GM13976 (cell line): ENCODE measurements at places on chromosomes 3 and 15.
A peak's percentile ranks its signal among the peaks of the same experiment; 100 is the strongest.

DNA sequence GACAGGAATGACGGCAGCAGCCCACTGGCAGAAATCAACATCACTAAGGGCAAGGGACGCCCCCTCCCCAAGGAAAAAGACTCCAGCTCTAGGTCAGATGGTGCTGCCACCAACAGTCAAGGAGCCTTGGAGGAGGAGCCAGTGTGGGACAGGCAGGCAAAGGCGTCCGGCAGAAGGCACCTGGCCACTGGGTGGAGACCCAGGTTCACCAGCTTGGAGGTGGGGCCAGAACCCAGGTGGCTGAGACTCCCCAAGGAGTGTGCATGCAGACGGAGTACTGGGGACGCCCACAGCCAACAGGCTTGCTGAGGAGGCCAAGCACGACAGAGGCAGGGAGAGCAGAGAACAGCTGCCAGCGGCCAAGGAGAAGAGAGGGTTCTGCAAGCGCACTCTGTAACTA is 35.2 kb downstream of the PTPN23 start:
- DNase-seq, result no peak

DNA sequence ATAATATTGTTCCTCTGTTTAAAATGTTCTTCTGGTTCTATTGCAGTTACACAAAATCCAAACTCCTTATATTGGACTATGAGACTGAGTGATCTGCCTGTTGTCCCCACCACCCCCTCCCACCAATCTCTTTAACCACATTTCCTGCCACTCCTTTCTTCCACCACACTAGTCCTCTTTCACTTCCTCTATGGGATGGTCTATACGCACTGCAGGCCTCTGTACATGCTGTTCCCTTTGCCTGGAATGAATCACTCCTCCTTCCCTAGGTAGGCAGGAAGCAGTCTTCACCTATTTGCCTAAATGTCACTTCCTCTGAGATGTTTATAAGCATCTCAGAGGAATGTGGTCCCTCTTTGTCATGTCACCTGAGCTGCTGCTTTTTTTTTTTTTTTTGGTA is 4.0 kb downstream of the MAP2K1 start:
- no peak for DNase-seq

GRCh38 chr3:127691489-127691888 is 18.7 kb downstream of the ABTB1 start:
- DNase-seq, result no peak

DNA sequence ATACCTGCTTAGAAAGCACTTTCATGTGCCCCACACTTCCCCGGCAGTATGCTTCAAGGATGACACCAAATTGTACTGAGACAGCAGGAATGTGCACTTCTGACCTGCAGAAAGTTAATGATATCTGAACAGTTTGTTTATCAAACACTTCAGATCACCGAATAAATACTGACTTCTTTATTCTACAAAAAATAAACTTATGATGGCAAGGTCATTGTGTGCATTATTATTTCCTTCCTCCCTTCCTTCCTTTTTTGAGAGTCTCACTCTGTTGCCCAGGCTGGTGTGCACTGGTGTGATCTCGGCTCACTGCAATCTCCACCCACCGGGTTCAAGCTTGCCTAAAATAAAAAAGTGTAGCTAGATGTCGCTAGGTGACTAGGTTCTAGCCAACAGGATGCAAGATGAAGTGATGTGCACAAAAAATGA is 80.3 kb downstream of the FAIM start:
- DNase-seq, result no peak

GRCh38 chr15:69359722-69360121 is 54.4 kb upstream of the KIF23 start:
- no peak for DNase-seq

GRCh38 chr3:95350049-95350448 is 1287.2 kb downstream of the NSUN3 start:
- DNase-seq, result no peak

- no peak for DNase-seq
Measured at GRCh38 chr15:75659928-75660645, 12.4 kb downstream of the SNX33 start.

- DNase-seq, result no peak
Measured at GRCh38 chr15:53658827-53659555, 100.5 kb downstream of the WDR72 start.

GRCh38 chr3:33834096-33834453 is 35.6 kb downstream of the PDCD6IP start:
- DNase-seq, result no peak

DNA sequence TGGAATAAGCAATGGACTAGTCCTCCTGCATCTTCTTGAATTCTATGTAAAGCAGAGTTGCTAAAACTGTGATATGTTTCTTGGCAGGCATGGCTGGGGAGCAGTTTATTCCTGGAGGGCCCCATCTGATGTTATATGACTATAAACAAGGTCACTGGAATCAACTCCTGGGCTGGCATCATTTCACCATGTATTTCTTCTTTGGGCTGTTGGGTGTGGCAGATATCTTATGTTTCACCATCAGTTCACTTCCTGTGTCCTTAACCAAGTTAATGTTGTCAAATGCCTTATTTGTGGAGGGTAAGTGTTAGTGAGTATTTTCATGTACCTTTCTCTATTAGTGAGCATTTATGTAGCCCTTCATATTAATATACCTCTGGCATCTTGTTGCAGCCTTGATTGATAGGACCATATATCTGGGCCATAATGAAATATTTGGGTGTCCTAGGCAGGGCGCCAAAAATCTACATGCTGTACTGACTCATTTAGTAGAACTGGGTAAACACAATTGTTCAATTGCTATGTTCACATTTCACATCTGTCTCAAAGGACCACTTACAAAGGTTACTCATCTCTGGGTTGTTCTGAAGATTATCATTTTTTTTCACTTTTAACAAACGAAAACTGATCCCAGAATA is 52.6 kb upstream of the ADGRG7 start:
- DNase-seq, result no peak

GRCh38 chr3:5092018-5092417 is 30.1 kb upstream of the ARL8B start:
- DNase-seq, result no peak

GRCh38 chr15:88118741-88119140 is 137.8 kb downstream of the NTRK3 start:
- DNase-seq, result no peak

- no peak for DNase-seq
Measured at GRCh38 chr3:58837141-58837843, 170.7 kb upstream of the FAM3D start.

- no peak for DNase-seq
Measured at GRCh38 chr3:72597043-72597442, 251.2 kb downstream of the SHQ1 start.

DNA sequence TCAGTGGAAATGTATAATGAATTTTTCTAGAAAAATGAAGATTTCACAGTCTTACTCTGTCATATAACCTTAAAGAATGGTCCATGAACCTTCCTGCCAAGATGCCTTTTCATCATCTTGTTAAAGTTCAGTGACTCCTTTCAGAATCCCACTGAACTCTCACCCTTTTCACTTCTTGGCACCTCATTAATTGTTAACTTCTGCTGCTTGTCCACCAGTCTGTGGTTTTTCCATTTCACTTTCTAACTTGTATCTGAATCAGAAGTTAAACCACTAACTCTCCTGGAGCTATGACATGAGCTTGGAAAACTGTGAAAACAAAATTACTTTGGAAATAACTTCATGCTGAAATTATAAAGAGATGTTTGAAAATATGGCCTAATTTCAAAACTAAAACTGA is 281.2 kb upstream of the ALCAM start:
- DNase-seq, result no peak

- no peak for DNase-seq
Measured at GRCh38 chr3:150312018-150312657, 96.0 kb upstream of the TSC22D2 start.

DNA sequence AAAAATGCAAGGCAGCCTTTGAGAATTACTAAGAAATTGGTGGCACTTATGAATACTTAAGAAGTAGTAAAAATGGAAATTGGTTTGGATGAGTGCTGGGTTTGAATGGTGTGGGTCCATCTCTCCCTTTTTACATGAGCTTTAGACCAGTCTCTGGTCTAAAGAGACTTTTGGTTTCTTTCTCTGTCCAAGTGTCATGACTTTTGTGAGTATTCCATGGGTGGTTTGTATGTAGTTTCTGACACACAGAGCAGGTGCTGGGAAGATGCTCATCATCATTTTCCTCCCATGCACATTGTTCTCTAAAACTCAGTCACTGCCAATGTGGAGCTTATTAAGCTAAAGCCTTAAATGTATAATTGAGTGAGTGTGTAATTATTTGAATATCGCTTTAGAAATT is 63.5 kb downstream of the KAT2B start:
- DNase-seq, result no peak

DNA sequence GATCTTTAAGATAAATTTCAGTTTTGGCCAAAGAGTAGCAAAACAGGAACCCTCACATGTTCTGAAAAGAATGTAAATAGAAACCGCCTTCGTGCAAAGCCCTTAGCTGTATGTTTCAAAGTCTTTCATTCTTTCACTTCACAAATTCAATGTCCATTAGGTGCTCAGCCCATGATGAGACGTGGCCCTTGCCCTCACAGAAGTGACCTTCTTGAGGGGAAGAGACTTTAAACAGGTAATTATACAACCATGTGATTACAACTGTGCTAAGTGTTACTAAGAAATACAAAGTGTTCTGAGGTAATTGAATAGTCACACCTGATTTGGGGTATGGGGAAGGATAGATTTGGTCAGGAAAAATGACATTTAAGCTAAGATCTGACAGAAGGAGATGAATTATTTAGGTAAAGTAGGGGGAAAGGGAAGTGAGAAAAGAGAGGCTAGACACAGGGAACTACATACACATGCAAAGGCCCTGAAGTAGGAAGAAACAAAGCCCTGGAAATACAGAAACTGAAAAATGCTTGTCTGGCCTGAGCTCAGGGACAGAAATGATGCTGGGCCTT is 19.6 kb downstream of the HSPBAP1 start:
- peak; percentile 46 for DNase-seq

DNA sequence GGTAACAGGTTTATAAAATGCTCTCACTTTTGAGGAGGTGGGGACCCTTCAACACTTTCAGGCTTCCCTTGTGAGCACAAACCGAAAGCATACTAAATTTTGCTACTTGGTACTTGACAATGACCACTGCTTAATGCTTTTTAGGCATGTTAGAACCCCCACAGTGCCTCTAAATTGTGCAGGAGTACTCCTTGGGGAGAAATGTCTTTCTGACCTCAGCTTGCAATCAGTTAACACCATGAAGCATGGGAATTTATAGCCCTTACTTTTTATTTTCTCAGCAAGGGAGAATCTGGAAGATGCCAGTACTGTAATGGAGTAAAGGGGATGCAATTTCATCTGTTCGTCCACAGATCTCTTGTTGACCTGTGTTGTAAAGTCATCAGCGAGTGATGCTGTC is 308.9 kb upstream of the TBC1D5 start:
- DNase-seq, result no peak
